Neural crest cell (in vitro differentiated cells): ENCODE measurements at places on chromosomes 13 and 19.
A peak's percentile ranks its signal among the peaks of the same experiment; 100 is the strongest.

DNA sequence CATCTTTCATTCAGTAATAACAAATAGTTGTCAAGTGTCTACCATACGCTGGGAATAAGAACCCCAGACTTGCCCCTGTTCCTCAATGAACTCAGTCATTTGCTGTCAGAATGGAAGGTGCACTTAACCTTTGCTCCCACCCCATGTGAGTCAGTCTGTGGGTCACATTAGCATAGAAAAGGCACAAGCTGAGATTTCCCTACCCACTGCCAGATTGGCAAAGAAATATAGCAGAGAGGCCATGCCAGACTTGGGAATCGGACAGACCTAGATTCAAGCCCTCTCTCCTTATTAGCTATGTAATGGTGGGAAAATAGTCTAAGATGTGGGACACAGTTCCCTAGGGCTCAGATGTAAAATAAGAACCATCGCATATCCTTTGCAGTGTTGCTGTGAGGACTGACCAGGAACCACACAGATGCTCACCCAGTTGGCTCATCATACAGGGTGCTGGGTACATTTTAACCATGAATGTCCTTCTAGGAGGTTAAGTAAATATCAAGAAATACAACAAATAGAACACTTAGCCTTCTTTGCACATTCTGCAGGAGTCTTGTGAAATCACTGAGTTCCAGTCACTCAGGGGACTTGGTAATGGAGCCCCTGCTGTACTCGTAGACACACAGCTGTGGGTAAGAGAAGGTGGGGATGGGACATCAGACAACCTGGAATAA lies 218.2 kb downstream of the FGF14 start:
- no peak for DNase-seq

- no peak for DNase-seq
Observed at GRCh38 chr19:55503157-55503501, 14.9 kb downstream of the SSC5D start.

GRCh38 chr19:15200553-15201364 lies at the start of gene NOTCH3:
Gene NOTCH3, minus strand, starts transcription at chr19:15200995. Its CDS starts 90 bp downstream, at chr19:15200905.
- DNase-seq, result peak; percentile 47

DNA sequence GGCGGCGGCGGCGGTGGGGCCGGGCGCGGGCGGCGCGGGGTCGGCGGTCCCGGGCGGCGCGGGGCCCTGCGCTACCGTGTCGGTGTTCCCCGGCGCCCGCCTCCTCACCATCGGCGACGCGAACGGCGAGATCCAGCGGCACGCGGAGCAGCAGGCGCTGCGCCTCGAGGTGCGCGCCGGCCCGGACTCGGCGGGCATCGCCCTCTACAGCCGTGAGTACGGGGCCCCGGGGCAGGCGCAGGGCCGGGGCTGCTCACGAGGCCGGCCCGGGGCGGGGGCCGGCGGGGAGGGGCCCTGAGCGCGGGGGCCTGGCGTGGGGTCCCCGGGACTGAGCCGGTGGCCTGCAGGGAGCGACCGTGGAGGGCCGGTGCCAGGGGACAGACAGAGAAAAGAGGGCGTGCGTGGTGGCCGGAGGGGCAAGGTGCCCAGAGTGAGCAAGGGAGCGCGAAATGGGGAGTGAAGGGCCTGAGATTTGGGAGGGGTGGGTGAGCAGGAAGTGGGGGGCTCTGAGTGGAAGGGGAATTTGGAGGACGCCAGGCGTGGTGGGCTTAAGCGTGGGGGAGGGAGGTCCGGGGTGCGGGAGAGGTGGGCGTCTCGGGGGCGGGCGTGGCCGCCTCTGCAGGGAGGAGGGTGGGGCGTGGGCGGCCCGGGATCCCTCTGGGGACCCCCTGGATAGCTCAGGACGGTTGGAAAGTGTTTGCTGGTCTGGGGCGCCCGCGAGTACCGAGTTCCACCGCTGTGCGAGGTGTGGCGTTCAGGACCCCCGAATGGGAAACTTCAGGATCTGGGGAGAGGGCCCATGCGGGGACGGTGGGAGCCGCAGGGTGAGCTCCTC lies 575 bp downstream of the CARM1 start:
- DNase-seq, result no peak

GRCh38 chr13:20702530-20702914 lies 977 bp upstream of the IL17D start:
- no peak for DNase-seq

DNA sequence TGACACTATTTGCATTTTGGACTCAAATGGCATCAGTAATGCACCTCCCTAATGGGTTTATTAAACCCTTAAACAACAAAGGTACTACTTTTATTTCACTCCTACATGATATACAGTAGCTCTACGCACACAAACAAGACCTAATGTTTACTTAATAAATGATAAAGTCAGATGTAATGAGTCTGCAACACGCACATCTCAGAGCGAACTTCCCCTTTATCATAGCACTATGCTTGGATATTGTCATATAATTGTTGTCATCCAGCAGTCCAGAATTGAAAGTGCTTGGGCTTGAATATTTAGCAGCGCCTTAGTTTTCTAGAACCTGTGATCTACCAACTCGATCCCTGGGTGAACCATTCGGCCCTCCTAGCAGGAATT lies 772 bp downstream of the PARP4 start:
- DNase-seq, result no peak

GRCh38 chr19:33071887-33072286 lies 7.2 kb upstream of the RHPN2 start:
- no peak for DNase-seq

DNA sequence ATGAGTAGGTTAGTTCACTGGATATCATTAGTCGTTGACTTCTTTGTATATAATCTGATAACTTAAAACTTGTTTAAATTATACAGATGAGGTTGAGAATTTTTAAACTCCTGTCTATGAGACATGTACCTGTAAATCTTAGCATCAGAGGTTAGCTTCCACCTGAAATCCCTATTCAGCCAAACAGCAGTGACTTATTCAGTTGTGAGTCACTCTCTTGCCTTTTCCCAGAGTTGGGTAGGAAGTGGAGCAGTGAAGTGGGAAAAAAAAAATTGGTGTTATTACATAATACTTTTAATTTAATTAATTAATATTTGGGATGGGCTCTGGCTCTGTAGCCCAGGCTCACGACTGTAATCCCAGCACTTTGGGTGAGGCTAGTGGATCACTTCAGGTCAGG lies 32.9 kb downstream of the ZNF701 start:
- no peak for DNase-seq

GRCh38 chr19:33325920-33326319 lies 23.6 kb upstream of the CEBPA start:
- DNase-seq, result no peak

- no peak for DNase-seq
Observed at GRCh38 chr13:24087605-24088225, 72.8 kb upstream of the SPATA13 start.

GRCh38 chr13:46307554-46307953 lies 79.5 kb downstream of the RUBCNL start:
- DNase-seq, result no peak

- DNase-seq, result no peak
Observed at GRCh38 chr19:7605490-7606222, 10.0 kb downstream of the CAMSAP3 start.

- no peak for DNase-seq
Observed at GRCh38 chr13:67152085-67152484, 78.1 kb downstream of the PCDH9 start.

DNA sequence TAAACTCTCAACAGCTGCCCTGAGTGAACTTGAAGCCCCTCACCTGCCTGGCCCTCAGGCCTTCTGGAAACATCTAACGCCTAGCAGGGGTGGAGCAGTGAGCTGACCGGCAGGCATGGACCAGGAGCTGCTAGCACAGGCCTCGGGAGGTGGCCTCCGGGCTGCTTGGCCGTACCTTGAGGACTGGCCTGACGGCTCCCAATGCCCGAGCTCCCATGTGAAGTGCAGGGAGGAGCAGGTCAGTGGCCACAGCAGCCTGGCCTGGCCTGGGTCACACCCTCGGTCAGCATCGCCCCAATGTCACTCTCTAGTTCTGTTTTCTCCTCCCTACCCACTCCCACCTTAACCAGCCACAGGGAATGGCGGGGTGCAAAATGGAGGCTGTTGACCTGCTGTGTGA lies 19.0 kb downstream of the TSHZ3 start:
- DNase-seq, result no peak

GRCh38 chr19:7349961-7350711 lies 1.4 kb downstream of the ARHGEF18 start:
- DNase-seq, result no peak

DNA sequence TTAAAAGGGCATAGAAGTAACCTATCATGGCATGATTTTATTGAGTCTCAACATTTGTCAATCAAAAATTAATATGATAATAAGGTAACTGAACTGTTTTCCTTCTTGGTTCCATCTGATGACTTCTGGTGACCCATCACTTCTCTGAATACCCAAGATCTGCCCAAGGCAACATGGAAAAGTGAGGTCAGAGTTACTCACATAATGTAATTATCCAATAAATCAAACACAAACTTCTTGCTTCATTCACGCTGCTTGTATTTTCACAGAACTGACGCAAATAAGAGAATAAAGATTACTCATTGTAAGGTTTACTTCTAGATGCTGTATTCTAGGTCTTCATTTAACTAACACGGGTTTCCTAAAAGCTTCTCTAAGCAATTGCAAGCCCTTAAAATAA lies 361.6 kb downstream of the RBM26 start:
- DNase-seq, result no peak

DNA sequence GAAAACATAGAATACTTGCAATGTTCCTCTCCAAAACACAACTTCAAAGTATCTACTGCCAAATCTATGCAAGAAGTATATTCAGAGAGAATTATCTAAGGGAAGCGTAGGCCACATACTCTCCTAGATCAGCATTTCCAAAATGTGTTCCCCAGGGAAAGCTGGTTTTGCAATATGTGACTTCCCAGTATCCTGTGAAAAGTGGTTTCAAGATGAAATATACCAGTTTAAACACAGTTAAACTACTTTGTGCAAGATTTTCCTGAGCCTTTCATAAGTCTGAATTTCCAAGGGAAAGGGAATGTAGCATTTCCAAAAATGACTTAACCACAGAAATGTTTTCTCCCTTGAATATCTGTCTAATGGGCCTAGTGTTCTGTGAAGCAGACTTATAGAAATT lies 7.6 kb downstream of the STARD13 start:
- DNase-seq, result no peak

DNA sequence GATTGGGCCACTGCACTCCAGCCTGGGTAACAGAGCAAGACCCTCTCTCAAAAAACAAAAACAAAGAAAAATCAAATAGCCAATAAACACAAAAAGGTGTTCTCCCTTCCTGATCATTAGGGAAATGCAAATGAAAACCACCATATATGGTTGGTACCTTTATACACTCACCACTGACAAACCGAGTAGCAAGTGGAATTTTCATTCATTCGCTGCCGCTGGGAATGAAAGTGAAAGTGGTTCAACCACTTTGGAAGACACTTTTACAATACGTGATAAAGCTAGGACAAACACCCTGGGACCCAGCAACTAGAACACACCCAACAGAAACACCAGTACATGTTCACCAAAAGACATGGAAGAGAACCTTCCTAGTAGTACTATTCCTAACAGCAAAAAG lies 21.0 kb downstream of the GRIK5 start:
- DNase-seq, result no peak

DNA sequence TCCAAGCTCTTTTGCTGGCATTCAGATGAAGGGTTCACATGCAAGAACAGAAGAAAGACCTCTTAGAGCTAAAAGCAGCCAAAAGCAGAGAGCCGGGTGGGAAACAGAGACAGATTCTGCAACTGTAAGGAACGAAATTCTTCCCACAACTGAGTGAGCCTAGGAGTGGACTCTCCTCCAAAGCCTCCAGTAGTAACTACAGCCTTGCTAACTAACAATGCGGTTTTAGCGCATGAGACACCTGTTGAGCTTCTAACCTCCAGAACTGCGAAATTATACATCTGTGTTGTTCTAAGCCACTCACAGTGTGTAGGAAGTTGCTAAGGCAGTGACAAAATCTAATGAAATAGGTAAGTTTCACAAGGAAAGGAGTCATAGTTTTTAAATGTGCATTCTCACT lies 98.1 kb upstream of the SLITRK1 start:
- DNase-seq, result no peak

GRCh38 chr19:55461974-55462626 lies 658 bp upstream of the ISOC2 start:
- DNase-seq, result no peak

DNA sequence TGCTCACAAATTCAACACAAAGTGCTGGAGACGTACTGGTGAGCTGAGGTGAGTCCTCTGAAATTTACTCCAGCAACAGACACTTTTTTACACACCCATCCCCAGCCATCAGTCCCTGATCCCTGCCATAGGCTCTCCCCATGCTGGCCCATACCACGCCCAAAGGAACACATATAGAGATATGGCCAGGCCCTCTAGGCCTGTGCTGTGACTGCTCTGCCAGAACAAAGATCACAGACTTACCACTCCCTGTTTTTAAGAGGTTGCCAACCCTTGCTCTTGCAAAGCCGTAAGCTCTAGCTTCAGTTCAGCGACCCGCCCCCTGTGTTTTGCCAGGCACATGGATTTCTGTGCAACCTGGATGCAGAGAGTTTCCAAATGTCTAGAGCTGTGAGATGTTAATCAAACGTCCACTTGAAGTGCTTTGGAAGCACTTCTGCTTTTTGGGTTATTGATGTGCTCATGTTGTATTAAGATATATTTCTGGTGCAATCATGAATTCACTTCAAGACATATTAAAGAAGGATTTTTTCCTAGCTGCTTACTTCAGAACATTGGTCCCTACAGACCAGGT lies 59.7 kb downstream of the DLEU7 start:
- no peak for DNase-seq

DNA sequence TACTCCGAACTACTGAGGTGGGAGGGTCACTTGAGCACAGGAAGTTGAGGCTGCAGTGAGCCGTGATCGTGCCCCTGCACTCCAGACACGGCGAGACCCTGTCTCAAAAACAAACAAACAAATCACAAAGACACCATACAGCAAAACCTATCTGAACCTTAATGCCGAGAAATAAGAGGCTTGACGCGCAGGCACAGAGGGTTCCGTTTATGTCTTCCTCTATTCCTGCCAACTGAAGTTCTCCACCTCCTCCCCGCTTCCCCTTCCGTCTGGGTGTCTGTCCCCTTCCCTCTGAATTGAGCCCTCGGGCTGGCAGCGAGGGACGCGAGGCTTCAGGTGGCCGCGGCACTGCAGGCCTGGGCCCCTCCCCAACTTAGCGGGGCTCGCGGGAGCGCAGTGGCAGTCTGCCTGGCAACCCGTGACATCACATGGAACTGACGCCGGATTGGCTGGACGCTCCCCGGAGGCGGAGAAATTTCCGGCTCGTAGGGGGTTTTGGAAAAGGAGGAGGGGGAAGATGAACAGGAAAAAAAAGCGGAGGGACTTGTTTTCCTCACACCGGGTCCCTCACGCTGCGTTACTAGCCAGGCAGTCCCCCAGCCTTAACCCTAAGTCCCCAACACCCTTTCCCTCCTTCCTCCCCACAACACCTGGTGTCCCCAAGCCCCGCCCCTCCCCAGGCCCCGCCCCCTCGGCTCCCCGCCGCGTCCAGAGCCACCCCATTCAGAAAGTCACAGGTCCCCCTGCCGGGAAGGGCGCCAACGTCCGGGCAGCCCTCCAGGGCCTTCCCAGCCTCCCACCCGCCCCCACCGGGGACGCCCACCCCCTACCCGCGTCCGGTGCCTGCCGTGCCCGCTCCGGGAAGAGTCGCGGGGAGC lies 1.1 kb upstream of the MYBPC2 start:
- peak; percentile 96 for DNase-seq
